ENCODE measurements at places on chromosomes 1 and 21.

DNA sequence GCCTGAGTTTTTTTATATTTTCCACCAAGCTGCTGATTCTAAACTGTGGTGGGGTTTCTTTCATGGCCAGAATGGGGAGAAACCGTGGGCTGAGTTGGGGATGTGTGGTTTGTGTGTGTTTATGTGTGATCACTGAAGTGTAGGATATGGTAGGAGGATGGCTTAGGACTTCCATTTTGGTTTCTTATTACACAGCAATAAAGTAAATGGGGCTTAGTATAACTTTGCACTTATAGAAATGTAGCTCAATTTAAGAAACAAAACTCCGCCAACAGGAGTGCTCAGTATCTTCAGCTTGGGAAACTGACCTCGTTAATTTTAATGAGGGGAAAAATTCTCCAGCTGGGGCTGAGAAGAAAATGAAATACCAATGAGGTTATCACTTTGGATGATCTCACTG lies 77.8 kb downstream of the PBX1 start:
- no peak for DNase-seq

DNA sequence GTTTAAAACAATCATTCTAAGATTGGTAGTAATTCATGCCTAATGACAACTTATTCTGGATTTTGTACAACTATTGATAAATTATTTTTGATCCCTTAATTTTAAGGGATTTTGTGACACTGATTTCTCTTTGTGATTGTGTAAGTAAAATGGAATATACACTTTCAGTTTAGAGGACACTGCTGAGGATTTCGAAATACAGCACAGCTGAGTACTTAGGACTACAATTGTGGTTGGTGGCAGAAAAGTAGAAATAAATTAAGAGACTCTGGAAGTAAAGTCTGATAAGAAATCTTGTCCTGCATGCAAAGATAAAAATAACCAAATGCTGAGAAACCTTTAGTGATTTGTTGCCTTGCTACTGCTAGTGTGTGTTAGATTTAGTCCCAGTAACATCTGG lies 40.0 kb downstream of the TYW3 start:
- no peak for DNase-seq

- DNase-seq: no peak
These were observed 55.1 kb upstream of the COX20 start for GRCh38 chr1:244780311-244780710.

- DNase-seq: no peak
These were observed 73.8 kb upstream of the SSX2IP start for GRCh38 chr1:84763912-84764680.

- no peak for DNase-seq
These were observed 13.8 kb upstream of the SYDE2 start for GRCh38 chr1:85214654-85215053.

DNA sequence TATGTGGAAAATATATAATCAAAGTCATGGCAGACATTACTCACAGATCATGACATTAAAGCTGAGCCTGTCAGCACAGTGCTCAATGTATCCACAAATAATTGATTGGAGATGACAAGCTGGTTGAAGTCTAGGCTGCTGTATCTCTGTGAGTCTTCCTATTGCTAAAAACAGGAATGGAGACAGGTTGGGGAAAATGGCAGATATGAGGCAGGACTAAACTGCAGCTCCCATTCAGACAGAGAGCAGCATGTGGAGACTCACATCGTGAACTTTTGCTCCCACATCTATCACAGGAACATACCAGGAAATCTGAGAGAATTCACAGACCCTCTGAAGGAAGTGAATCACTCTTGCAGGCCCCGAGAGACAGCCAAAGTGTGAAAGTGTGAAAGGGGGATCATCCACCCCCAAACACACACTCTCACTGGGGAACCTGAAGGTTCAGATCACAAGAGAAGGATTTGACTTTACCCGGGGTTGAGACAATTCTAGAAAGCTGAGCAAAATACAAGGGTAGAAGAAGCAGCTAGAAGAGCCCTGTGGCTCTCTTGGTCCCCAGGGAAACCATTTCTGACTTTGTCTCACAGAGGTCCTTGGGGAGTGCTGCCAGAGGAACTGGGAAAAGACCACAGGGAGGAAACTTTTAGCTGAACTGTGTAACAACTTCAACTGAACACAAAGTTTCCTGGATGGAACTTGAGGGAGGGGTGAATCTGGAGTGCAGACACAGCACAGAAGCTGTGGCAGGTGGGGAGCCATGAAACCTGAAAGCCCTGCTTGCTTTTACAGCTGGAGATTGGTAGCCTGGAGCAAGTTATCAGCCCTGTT lies 173.4 kb downstream of the S1PR1 start:
- DNase-seq: no peak

DNA sequence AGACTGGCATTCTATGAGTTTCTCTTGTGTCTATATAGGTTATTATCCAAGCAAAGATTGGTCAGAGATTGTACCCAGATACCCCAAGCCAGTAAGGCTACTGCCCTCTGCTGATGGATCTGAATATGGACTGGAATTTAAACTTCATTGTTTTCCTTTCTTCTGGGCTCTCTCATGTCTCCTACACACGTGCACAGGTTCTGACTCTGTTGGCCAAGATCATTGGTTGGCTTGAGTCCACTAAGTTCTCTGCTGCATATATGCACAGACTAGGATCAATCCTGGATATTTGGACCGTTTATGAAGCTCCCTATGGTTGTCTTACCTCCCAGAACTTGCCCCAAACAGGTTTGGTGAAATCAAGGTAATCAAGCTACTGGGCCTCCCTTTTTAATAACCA lies 69.7 kb downstream of the CC2D1B start:
- no peak for DNase-seq

DNA sequence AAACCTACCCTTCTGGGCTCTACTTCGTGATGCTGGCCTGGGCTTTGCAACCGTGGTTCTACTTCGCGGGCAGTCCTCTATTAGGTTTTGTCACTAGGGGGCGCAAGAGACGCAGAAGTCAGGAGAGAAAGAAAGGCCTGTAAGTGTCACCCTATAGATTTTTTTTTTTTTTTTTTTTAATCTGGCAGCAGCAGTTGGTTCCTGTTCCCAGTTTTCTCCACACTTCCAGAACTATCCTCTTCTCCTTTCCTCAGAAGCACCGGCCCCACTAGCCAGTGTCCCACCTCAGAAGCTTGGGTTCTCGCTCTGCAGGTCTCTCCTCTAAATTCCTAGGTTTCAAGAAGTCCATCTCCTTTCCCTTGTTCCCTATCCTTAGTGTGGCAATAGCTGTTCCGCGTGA lies 9.1 kb upstream of the LCE2D start:
- DNase-seq: no peak

DNA sequence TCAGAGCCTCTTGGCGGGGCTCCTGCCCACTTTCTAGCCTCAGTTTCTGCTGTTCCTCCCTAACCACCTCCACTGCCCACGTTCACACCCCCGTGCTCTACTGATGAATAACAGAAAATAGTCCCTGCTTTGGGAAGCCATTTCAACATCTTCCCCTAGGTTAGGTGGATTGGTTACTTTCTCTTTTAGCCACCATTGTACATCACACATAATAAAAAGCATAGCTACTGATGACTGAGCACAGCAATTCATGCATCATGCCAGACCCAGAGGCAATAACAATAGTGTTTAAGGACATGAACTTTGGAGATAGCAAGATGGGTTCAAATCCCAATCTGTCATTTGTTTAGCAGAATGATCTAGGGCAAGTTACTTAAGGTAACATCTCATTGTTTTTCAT lies 74.6 kb downstream of the COLGALT2 start:
- DNase-seq: no peak

DNA sequence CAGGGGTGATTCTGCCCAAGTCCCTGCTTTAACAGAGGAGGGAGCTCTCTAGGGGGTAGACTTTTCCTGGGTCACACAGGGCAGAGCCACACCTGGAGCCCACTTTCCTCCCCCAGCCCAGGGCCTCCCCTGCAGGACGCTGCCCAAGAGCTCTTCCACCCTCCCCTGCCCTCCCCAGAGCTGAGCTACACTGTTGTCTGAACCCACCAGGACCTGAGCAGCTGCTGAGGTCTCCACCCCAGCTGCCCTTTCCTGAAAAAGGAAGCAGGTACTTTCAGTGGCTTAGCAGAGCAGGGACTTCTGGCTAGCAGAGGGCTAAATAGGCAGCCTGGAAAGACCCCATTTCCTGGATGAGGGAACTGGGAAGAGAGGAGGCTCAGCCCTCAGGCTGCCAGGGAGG lies 169.3 kb upstream of the ETV3 start:
- DNase-seq: no peak

- no peak for DNase-seq
These were observed 749 bp upstream of the GLUL start for GRCh38 chr1:182392050-182393028.

GRCh38 chr21:41070284-41070683 lies 97.7 kb upstream of the BACE2 start:
- no peak for DNase-seq

DNA sequence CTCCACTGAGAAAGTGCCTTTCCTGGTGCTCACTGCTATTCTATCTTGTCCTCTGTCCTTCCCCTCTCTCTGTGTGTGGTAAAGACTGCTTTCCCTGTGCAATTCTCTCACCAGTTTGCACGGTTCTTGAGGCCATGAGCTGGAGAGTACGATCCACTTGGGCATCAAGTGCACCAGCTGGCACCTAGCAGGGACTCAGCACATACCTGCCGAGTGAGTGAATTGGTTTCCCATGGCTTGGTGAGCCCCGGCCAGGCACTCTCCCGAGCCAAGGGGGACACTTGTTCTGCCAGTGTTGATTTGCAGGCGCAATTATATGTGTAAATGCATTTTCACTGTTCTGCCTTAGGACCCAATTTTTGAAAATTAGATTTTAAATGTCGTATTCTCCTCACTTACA lies 313.5 kb downstream of the DISC1 start:
- no peak for DNase-seq

GRCh38 chr1:14914351-14914988 lies 239.1 kb upstream of the TMEM51 start:
- DNase-seq: no peak

GRCh38 chr1:174923820-174924219 lies 75.9 kb upstream of the CACYBP start:
- DNase-seq: no peak

DNA sequence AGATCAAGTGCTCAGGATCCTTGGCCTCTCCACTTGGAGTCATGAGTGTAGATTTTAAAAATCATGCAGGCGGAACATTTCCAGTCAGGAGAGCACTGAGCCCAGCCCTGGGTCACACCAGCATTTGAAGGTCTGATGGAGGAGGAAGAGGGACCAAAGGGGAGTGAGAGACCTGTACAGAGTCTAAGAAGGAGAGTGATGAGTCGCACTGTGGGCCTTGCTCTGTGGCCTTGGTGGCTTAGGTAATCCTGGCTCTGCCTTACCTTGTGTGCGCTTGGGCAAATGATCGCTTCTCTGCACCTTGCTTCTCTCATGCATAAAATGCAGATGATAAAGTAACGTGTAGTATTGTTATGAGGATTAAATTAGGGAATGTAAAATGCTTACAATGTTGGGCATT lies 225.3 kb downstream of the SDCCAG8 start:
- no peak for DNase-seq

- no peak for DNase-seq
These were observed 616.9 kb downstream of the KIF26B start for GRCh38 chr1:245771511-245772281.

DNA sequence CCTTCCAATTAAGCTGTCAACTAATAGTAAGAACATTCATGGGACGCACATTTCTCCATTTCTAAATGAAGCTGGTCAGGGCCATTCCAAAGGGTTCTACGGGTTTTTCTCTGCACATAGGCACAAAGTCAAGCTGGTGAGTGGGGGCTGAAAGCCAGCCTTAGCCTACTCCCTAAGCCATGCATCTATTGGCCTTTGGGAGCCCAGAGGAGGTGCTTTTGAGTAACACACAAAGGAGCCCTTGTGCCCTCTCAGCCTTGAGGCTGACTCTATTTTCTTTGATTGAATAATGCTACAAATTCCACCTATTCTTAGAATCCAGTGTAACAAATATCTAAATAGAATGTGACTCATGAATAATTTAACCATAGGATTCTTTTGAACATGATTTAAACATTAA lies 73.6 kb downstream of the RGS13 start:
- no peak for DNase-seq

GRCh38 chr1:96632045-96632664 lies 89.4 kb upstream of the PTBP2 start:
- no peak for DNase-seq

- no peak for DNase-seq
These were observed 86.1 kb upstream of the KCND3 start for GRCh38 chr1:112075566-112075965.

DNA sequence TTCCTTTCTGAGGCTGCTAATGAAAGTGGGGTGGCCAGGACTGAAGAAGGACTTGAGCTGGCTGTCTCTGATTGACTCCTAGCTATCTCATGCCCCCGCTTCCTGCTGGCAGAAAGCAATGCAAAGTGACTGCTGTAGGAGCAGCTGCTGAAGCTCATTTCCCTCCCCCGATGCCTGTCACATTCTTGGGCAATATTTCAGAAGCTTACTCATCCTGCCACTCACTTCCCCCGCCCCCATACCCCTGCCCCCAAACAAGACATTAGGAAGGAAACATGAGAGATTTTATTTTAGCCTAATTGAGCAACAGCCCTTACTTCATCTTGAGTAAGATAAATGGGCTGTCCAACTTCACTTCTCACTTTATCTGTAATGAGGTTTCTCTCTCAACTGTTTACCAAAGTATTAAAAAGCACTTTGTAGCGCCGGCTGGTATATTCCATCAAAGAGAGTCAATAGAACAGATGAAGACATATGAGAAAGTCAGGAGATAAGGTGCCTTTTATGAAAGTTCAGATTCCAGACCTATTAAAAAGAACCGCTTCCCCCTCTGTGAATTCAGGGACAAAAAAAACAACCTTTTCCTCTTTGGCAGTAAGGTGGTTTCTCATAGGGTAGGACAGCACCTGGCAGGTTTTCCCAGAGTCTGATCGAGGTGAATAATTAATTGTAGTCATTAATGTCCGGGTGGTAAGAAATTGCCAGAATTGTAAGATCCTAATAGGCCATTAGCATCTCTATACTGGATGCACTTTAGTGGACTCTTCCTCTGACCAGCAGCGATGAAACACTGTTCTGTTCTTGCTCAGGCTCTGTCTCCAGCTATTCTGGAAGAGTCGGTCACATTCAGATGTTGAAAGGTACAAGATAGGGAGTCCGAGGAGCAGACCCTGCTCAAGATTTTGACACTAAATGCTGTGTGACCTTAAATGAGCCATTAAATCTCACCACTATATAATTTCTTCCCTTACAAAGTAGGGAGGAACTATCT lies 70.2 kb downstream of the SH3GLB1 start:
- DNase-seq: no peak

GRCh38 chr1:247701338-247701737 lies 15.1 kb downstream of the OR6F1 start:
- DNase-seq: no peak

- no peak for DNase-seq
These were observed 18.6 kb upstream of the ANKRD45 start for GRCh38 chr1:173688300-173688699.

- DNase-seq: no peak
These were observed 44.8 kb downstream of the AGPAT3 start for GRCh38 chr21:43909741-43910400.

GRCh38 chr21:19683492-19683891 lies 1279.9 kb upstream of the TMPRSS15 start:
- no peak for DNase-seq

DNA sequence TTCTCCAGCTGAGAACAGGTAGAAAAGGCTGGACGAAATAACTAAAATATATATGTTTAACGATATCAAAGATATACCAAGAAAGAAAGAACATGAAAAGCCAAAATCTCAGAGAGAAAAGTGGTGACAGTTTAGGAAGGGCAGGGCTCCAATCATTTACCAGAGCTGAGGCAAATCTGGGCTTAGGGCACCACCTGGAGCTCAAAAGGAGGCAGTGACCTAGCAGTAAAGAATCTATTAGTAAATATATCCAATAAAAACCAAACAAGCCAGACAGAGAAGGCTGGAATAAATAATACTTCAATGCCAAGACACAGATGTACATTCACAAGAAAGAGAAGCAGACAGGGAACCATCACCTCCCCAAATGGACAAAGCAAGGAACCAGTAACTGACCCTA lies 43.5 kb downstream of the CHIA start:
- peak; percentile 27 for DNase-seq

Data from activated naive CD8-positive, alpha-beta T cell treated with anti-CD3 and anti-CD28 coated beads, Interleukin-2, amount 50 U/mL, for 16 hours (primary cell).